ENCODE measurements at places on chromosomes 3 and 15.

- DNase-seq: no peak
Observed at GRCh38 chr15:28084547-28084946, 14.6 kb downstream of the OCA2 start.

- no peak for DNase-seq
Observed at GRCh38 chr3:28841441-28841840, 439.4 kb upstream of the RBMS3 start.

- DNase-seq: no peak
Observed at GRCh38 chr3:110344897-110345767, 726.5 kb upstream of the NECTIN3 start.

DNA sequence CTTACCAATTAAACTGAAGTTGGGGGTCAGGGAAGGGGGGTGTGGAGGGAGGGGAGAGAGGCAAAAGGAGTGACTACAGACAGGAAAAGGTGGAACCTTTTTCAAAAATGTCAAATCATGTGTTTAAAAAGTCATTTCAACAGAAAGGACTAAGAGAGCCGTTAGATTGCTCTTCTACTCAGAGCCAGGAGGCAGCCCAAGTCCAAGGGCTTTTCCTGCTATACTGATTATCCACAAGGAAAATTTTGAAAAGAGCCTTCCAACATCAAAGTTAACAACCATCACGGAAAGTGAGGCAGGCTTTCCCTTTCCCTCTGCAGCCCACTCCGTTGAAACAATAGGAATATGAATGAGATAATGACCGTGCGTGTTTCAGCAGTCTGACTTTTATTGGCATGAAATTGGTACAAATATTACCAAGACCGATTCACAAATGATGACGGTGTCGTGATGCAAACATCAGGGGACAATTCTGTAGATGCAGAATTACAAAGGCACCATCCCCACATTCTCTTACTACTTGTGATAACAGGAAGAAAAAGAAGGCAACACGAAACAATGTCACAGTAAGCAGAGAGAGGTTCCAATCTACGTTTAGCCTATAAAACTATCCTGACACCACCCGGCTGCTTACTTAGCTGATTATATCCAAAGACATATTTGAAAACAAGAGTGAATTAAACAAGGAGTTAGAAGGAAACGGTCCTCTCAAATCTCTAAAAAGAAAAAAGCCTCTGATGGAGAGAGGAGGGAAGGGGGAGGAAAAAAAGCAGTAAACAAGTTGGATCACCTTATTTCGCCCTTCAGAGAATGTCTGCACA, 453.7 kb downstream of the FOXP1 start:
- DNase-seq: no peak

DNA sequence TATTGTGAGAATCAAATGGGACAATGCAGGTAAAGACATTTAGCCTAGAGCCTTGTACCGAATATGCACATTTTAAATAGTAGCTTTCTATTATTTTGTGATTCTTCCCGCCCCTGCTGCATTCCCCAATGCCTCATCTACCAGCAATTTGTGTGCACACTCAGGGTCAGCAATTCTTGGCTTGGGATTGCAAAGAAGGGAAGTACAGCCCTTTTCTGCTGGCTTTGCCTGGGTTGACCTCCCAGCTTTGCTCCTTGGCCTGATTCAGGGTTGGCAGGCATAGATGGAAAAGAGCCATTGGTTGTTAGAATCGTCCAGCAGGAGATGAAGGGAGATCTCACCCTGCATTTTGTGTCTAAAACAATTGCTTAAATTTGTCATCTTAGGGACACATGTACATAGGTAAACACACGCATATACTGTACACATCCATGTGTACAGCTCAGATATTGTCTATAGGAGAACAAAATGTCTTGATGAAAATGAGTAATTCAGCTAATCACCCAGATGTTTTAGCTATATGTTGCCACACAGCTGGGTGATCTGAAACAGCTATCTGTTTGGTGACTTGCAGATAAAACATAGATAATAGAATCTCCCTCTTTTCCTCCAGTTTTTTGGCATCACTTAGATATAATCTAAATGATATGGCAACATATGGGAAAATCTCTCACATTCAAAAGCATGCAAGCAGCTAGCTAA, 340.9 kb upstream of the TBL1XR1 start:
- no peak for DNase-seq
